ENCODE measurements at places on chromosomes 7 and 10.

- no peak for DNase-seq
These were observed 164.9 kb downstream of the CPED1 start for GRCh38 chr7:121153411-121153810.

GRCh38 chr10:13673156-13673555 lies 86.4 kb downstream of the PRPF18 start:
- no peak for DNase-seq

- DNase-seq: no peak
These were observed 10.4 kb downstream of the SYPL1 start for GRCh38 chr7:106101726-106102125.

- peak; percentile 39 for DNase-seq
These were observed 45.3 kb upstream of the CDK1 start for GRCh38 chr10:60732807-60733516.

- no peak for DNase-seq
These were observed 98.4 kb upstream of the FZD1 start for GRCh38 chr7:91165846-91166230.

- no peak for DNase-seq
These were observed 1.9 kb downstream of the ZKSCAN1 start for GRCh38 chr7:100017300-100017699.

DNA sequence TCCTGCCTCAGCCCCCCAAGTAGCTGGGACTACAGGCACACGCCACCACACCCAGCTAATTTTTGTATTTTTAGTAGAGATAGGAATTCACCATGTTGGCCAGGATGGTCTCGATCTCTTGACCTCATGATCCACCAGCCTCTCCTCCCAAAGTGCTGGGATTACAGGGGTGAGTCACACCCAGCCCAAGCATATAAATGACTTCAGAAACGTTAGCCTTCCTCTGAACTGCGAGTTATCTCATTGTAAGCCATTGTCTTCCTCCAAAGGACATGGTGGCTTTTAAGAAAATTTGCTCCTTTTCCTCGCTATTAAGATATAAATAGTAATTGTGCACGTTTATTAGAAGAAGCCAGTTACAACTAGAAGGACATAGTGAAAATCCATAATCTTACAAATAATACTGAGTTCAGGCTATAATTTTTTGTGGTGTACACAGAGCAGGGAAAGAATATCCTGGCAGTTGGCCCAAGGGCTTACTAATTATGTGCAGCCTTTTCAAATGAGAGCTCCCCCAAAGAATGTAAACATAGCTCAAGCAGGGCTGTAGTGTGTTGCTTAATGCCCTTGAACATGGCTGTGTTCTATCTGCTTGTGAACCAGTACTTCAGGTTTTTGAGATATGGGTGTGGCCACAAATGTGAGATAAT lies 495.8 kb downstream of the PARD3 start:
- no peak for DNase-seq

DNA sequence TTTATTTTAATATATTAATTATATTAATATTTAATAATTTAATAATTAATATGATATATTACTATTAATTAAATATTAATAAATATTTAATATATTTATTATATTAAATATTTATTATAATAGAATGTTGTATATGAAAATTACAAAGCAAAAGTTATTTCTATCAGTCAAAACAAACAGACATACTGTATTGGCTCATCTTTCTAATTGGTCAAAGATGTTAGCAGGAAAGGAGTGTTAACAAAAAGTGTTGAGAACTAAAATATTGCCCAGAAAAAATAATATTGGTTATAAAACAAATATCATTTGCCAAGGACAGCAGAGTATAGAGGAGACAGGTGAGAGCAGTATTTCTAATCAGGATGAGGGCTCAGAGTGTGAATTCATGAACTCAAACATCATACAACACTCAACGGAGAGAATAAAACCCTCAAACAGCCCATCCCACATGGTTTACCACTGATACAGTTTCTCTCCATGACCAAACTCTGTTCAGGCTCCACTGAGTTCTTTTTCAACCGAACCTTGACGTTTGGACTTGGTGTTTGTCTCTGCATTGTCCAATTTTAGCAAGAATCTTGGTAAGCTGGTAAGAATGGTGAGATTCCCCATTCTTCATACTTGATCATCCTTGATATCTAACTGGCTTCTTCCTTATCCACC lies 58.0 kb downstream of the TSPAN12 start:
- DNase-seq: no peak

DNA sequence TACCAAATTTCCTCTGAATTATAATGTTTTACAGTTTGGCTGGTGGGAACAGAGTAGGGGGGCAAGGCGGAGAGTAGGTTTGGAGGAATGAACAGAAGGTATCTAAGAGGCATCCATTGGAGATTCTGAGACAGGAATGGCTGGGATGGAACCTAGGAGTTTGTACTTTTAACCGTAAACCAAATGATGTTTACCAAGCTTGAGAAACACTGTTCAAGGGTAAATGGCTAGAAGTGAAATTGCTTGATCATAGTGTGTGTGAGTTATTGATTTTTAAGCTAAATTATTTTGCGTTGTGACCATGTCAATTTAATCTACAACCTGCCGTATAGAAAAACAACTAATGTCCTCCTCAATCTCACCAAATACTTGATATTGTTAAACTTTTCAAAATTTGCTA lies 306.4 kb upstream of the PHYHIPL start:
- DNase-seq: no peak

- no peak for DNase-seq
These were observed 143.5 kb downstream of the INHBA start for GRCh38 chr7:41559426-41559825.

GRCh38 chr7:137967143-137968018 lies 34.5 kb downstream of the CREB3L2 start:
- no peak for DNase-seq

GRCh38 chr10:10792681-10793080 lies 225.0 kb upstream of the CELF2 start:
- no peak for DNase-seq

- no peak for DNase-seq
These were observed at the start of gene CREB5 for GRCh38 chr7:28411876-28412662. Gene CREB5, plus strand, starts transcription at chr7:28412518. Its CDS starts 397 bp downstream, at chr7:28412915.

GRCh38 chr10:11381023-11381422 lies 230.4 kb downstream of the USP6NL start:
- no peak for DNase-seq

DNA sequence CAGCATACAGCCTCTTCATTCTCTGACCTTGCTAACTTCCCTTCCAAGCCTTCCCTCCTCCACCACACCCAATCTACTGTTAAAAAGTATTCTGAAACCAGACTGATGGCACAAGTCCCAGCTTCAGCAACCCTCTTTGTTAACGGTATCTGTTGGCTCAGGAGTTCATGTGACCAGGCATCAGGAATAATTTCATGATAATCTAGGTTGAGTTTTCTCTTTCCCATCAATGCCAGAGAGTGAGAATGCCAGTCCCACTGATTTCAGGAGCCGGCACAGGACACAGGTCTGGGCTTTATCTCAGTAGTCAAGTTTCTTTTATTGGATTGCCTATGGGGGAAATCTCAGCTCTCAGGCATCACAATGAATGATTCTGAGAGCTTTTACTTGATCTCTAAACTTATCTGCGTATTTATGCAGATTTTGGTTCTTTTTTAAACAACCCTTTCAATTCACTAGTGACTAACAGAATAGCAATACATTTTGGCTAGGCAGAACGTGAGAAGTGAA lies 231.0 kb upstream of the LYZL1 start:
- no peak for DNase-seq

DNA sequence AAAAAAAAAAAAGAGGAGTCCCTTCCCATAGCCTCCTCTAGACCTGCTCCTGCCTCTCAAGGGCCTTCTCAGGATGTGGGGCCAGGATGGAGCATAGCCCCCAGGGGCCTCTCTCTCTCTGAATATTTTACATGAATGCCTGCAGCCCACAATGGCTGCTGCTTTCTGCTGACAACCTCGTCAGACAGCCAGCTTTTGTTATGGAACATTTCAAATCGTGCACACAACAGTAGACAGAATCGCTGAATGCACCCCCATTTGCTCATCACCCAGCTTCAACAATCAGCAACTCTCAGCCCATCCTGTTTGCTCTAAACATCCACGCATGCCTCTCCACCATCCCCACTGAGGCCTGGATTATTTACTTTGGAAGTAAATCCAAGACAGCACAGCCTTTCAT lies 5.4 kb downstream of the PLAC9 start:
- no peak for DNase-seq

DNA sequence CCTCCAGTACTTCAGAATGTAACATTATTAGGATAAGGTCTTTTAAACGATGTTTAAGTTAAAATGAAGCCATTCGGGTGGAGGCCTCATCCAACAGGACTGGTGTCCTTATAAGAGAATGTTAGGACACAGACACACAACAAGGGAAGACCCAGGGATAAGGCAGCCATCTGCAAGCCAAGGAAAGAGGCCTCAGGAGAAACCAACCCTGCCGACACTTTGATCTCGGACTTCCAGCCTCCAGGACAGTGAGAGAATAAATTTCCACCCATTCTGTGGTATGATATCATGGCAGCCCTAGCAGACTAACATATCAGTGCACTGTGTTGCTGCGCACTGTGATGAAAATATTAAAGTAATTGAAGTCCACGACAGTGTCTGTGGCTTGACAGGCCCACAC lies 250.8 kb downstream of the COBL start:
- no peak for DNase-seq

- peak; percentile 52 for DNase-seq
These were observed 14.4 kb upstream of the AHCYL2 start for GRCh38 chr7:129210256-129210988.

DNA sequence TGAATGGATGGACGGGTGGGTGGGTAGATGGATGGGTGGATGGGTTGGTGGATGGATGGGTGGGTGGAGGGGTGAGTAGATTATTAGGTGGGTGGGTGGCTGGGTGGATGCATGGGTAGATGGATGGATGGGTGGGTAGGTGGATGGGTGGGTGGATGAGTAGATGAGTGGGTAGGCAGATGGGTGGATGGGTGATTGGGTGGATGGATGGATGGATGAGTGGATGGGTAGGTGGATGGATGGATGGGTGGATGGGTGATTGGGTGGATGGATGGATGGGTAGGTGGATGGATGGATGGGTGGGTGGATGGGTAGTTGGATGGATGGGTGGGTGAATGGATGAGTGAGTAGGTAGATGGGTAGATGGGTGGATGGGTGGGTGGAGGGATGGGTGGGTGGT lies 59.6 kb upstream of the ADGRA1 start:
- DNase-seq: no peak

DNA sequence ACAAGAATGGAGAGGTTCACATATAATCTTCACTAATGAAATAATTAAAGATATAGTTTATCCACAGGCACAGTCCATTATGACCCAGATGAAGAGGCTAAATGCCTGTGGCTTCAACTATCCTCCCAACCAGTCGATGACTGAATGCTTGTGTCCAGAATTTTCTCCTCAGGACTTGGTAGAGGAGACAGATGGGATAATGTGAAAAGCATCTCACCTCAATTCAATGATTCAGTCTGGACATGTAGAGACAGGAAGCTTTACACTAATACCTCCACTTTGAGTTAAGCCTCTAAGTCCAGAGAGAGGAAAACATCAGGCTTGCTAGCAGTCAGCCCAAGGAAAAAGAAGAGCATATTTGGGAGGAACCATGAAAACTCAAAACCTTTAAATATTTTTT lies 59.1 kb upstream of the COL1A2 start:
- no peak for DNase-seq

GRCh38 chr7:22765609-22766008 lies 38.6 kb downstream of the IL6 start:
- DNase-seq: no peak

GRCh38 chr10:48506147-48506917 lies 98.5 kb downstream of the ARHGAP22 start:
- DNase-seq: no peak

DNA sequence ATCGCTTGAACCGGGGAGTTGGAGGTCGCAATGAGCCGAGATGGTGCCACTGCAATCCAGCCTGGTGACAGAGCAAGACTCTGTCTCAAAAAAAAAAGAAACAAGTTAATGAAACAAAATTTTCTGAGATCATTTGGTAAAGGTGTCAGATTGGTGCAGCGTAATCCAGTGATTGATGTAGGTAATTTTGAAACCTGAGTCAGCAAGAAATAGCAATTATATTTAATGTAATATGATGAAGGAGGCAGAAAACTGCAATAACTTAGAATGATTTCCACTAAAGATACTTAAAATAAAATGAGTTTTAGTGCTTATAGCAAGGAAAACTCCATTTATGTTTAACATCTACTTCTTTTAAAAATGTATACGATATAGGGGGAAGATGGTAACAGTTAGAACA lies 1049.8 kb upstream of the C7orf33 start:
- no peak for DNase-seq

DNA sequence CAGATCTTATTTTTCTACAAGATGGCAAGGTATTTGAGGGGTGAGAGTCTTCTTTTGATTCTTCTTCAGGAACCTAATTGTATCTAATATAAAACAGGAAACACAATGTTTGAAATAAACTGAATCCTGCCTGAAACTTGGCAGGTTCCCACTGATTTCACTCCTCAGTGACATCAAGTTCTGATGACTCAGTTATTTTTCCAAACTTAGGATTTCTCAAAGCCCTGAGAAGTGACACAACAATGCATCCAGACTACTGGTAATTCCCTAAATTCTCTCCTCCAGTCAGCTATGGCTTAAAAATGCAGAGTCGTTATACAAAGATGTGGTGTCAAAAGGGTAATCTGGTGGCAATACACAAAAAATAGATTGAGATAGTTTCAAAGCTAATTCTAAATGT lies 80.9 kb downstream of the ABLIM1 start:
- DNase-seq: no peak

DNA sequence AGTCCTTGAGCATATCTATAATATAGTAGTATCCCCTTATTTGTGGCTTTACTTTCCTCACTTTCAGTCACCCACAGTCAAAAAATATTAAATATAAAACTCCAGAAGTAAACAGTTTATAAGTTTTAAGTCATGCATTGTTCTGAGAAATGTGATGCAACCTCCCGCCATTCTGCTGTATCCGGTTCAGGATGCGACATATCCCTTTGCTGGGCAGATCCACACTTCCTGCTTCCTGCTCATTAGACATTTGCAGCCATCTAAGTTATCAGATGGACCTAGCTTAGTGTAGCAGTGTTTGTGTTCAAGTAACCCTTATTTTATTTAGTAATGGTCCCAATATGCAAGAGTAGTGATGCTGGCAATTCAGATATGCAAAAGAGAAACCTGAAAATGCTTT lies 38.9 kb upstream of the BMS1 start:
- DNase-seq: no peak

- no peak for DNase-seq
These were observed 1099.5 kb upstream of the PHF14 start for GRCh38 chr7:9874182-9874581.
